Brain microvascular endothelial cell (primary cell): ENCODE measurements at places on chromosomes 2 and 18.

- DNase-seq: peak; percentile 47
These were observed 49.3 kb upstream of the RAB6D start for GRCh38 chr2:131413148-131413747.

DNA sequence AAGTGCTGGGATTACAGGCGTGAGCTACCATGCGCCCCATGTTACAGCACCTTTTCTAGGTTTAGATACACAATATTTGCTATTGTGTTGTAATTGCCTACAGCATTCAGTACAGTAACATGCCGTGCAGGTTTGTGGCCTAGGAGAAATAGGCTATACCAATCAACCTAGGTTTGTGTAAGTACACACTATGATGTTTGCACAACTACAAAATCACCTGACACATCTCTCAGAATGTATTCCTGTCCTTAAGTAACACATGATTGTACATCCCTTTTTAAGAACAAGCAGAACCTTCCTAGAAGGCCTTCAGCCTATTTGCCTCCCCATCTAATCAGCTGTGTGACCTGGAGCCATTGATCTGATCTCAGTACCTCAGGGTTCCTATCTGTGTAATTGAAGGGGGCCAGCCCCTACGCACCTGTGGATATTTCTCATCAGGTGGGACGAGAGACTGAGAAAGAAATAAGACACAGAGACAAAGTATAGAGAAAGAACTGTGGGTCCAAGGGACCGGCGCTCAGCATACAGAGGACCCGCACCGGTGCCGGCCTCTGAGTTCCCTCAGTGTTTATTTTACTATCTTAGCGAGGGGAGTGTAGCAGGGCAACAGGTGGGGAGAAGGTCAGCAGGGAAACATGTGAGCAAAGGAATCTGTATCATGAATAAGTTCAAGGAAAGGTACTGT, 18.7 kb upstream of the TMBIM1 start:
- DNase-seq: no peak

DNA sequence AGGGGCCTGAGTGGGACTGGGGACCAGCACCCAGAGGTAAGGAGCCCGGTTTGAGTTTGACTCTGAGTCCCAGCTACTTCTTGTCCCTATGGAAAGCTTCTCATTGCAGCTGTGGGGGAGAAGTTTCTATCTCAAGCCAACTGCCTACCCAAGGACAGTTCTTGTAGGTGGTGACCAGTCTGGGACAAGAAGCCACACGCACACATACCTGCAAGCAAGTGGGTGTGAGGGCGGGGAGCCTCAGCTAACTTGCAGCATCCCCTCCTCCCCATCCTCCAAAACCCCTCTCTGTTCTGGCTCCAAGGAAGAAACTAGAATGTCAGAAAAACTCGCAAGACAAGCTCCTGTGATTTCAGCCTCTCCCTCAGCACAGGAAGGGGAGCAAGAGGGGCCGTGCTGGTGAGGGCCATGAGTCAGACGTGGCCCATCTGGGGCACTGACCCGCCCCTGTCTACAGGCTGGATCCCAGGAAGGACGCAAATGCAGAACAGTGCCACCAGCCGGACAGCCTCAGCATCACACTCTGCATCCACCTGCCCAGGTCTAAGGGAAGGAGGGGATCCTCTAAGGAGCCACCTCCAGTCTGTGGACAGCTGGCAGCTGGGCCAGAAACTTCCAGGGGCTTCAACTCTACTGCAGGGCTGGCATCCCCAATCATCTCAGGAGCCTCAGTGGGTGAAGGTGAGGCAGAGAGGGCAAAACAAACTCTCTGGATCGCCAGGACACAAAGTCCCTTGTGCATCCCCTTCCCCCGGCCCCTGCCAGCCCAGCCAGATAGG, 103.4 kb downstream of the TNS1 start:
- peak; percentile 78 for DNase-seq

DNA sequence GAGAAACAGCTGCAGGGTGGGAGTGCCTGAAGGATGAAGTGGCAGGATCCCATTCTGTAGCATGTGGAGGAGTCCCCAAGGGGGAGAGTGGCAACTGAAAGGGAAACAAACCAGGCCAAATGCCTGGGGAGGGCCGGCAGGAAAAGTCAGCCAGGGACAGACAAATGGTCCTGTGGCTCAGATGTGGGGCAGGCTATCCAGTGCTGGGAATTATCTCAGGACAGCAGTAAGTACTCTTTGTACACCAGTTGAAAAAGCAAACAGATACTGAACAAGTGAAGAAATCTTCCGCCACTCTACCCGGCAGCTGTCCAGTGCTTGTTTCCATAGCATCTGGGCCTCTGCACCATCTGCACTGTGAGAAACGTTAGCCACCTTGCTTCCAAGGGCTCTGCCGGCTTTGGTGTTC, 408.9 kb downstream of the LRATD1 start:
- no peak for DNase-seq

GRCh38 chr2:109535217-109535946, 78.4 kb downstream of the SEPTIN10 start:
- no peak for DNase-seq

GRCh38 chr2:170740660-170741059, 25.5 kb downstream of the SP5 start:
- no peak for DNase-seq
